ENCODE measurements at places on chromosomes 3 and 15.

DNA sequence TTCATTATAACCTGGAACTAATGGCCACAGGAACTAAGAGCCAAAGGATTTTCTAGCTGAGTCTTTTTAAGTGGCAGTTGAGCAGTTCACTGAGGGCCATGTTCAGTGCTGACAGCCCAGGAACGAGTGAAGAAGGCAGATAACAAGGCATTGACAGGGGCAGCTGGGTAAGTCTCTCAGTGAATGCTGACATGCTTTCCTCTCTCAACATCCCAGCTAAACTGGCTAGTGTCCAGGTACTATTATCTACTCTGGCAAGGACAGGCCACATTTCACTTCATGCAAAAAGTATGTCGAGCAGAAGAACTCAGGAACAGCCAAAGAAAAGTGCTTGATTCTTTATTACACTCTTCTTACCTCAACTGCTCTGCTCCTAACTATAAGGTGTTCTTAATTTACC is 515.9 kb downstream of the NLGN1 start:
- DNase-seq, result peak; percentile 4

GRCh38 chr3:99818818-99819217 is 1.2 kb downstream of the CMSS1 start:
- no peak for DNase-seq

DNA sequence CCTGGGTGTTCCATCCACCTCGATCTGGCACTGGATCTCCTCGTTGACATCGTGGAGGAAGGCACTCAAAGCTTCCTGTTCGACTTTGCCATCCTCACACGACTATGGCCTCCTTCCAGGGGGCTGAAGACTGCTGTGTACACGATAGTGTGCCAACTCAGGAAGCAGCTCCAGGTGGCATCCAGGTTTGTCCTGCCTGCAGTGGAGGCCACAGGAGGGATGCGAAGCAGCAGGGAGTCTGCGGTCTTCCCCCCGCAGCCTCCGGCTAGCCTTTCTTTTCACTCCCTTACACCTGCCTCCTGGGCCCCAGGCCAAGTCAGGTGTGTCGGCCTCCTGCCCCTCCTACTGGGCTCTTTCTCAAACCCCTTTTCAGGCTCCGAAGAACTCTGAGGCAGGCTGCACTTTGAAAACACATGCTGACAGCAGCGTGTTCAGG is 32.2 kb downstream of the SYNM start:
- DNase-seq, result no peak

DNA sequence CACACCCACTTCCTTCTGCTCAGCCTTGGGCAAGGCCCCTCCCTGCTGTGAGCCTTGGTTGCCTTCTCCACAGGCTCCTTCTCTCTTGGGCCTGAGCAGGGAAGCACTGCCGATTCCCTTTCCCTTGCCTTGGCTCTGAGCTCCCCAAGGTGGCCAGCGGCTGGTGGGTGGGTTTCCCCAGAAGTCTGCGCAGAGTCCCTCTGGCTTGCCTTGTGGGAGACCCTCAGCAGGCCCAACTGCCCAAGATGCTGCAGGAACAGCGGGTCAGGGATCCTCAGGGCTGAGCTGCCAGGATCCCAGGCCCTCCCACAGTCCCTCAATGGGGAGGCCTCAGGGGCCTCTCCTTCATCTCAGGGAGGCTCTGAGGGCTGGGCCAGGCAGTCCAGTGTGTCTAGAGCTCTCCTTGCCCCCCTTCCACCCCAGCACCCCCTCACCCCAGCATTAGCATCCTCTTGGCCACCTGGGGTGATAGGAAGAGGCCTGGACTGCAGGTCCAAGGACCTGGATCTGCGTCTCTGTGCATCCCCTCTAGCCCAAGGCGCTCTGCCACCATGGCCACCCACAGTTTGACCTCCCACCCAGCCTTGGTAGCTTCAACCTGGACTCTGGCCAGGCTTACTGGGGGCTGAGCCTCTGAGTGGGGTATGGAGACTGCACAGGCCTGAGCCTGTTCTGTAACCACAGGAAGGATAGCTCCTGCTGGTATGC is 68.6 kb downstream of the EXOG start:
- no peak for DNase-seq

DNA sequence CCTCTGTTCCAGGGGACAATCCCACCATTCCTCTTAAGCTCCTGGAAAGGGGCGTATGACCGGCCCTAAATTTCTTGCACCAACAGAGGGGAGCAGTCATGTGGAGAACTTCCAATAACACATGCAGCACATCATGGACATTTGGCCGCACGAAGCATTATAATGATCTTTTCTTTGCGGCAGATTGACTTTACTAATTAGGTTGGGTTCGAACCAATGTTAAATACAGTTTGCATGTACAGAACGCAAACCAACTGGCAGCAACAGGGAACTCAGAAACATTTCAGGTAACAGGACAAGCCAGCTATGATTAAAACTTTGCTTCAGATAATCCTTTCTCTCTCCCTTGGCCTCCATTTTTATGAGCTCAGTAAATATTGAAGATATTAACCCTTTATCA is 100.8 kb upstream of the ADPGK start:
- no peak for DNase-seq

- DNase-seq, result peak; percentile 68
Measured at GRCh38 chr15:56919609-56920366, 1.3 kb downstream of the TCF12 start.

- no peak for DNase-seq
Measured at GRCh38 chr3:11596387-11596786, 47.3 kb downstream of the VGLL4 start.

DNA sequence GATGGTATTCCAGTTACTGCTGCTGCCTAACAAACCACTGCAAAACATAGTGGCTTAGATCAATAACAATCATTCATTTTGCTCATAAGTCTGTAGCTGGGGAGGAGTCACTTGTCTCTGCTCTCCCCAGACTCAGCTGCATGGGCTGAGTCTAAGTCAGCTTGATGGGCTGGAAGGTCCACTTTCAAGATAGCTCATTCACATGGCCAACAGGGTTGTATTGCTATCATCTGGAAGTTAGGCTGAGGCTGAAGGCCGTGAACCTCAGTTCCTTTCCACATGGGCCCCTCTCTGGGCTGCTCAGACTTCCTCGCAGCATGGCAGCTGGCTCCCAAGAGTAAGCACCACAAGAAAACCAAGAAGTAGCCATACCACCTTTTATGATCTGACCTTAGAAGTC is 28.7 kb upstream of the BFSP2 start:
- no peak for DNase-seq

DNA sequence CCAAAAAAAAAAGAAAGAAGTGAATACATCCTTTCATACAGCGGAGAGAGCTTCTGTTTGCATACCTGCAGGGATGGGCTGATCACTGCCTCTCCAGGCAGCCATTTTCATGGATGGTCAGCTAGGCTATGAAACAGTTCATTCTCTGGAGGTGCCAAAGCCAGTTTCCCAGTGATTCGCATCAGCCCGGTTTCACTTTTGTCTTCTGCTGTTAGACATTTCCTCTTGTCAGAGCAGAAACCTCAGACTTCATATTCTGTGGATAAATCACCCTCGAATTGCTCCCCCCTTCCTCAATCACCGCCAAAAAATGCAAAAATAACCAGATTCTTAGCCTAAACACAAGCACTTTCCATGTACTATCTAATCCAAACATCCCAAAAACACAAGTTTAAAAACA is 225.6 kb downstream of the ADAMTS9 start:
- no peak for DNase-seq

GRCh38 chr3:181076558-181076957 is 87.0 kb upstream of the DNAJC19 start:
- DNase-seq, result no peak

- DNase-seq, result no peak
Measured at GRCh38 chr3:50205413-50206276, 574 bp downstream of the SLC38A3 start.

- DNase-seq, result no peak
Measured at GRCh38 chr15:67358812-67359211, 104.2 kb downstream of the IQCH start.

- DNase-seq, result peak; percentile 20
Measured at GRCh38 chr3:108090049-108090700, 656 bp downstream of the CD47 start.

- no peak for DNase-seq
Measured at GRCh38 chr3:89946884-89947283, 839.5 kb downstream of the EPHA3 start.

- DNase-seq, result no peak
Measured at GRCh38 chr15:31241888-31242522, 84.6 kb upstream of the KLF13 start.

DNA sequence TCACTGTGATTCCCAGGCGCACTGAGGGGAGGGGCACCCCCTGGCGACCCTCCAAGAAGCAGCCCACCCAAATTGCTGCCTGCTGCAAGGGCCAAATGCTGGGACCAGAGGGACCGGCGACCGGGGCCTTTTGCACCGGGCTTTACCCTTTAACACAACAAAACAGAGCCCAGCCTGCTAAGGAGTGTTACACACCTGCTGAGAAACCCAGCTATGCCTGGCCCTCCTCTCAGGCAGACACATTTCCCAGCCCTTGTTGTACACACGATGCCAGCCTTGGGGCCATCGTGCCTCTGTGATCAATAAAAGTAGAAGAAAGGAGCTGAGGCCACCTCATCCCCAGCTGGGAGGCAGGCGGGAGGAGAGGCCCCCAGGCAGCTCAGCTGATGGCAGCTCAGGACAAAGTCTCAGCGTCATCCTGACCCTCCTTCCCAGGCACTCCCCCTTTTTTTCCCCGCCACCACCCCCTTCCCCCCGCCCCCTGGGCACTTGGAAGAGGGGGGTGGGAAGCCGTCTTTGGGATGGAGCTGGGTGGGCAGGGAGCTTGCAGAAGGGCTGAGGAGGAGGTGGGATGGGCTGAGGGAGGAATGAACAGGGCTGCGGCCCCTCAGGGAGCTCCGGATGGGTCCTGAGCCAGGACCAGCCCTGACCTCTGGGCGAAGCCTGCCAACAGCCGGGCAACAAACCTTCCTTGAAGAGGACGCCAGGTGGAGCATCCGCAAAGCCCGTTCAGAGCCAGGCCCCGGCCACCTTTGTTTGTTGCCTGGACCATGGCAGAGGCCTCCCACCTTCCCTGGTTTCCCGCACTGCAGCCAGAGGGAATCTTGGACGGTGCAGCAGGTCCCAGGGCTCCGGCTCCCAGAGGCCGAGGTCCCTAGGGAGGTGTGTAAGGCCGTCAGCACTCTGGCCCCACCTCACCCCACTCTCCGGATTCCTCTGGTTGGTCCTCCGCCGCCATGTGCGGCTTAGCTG is 45.9 kb upstream of the SEC61A1 start:
- peak; percentile 47 for DNase-seq

- DNase-seq, result peak; percentile 52
Measured at GRCh38 chr15:53830707-53831386, 71.4 kb upstream of the WDR72 start.

DNA sequence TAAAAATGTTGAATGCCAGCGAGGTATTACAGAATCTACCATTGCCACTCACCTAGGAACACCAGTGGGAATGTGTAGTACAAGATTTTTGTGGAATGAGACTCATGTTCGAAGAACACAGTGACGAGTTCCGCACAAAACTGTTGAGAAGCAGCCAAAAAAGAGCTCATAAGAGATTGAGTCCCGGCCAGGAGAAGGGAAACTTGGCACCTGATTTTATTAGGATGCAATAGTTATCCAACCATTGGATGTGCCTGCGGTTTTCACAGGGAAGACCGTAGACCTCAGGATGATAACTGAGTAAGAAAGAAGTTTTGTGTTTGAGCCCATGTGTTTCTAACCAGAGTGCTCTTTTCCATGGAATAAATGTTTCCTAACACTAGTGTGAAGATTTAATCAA is 88.9 kb downstream of the PTPRG start:
- DNase-seq, result no peak

DNA sequence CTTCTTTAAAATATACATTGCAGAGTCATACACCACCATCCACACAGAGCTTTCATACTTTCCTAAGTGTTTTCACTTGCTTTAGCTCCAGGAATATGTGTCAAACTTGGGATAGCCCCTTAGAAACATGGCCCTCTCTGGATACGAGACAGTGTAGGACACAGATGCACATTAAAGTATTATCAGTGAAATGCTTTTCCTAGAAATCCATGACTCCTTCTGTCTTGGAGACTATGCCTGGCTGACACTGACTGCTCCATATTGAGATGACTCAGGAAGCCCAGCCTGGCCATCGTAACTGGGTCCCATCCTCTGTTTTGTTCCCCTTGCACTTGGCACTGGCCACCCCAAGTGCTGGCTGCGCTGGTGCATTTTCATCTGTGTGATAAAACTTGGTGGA is 204.8 kb downstream of the PDZRN3 start:
- no peak for DNase-seq

- DNase-seq, result peak; percentile 43
Measured at GRCh38 chr15:36803773-36804172, 224.3 kb downstream of the CDIN1 start.

DNA sequence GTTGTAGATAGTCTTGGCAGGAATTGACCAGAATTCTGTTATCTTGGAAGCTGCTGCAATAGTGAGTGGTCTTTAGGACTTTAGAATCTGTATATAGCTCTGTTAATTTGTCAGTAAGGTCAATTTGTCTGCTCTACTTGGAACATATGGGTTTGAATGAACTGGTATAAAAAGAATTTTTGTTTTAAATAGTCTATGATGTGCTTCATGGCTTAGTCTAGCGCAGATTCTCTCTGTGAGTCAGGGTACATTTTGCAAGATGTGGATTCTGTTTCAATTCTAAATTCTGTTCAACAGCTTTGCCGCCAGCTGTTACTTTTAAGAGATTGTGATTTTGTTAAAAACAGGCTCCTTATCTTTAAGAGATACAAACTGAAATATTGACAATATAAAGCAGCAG is 135.9 kb upstream of the AGBL1 start:
- no peak for DNase-seq

- DNase-seq, result peak; percentile 44
Measured at GRCh38 chr3:133474251-133474801, 74.5 kb downstream of the BFSP2 start.

DNA sequence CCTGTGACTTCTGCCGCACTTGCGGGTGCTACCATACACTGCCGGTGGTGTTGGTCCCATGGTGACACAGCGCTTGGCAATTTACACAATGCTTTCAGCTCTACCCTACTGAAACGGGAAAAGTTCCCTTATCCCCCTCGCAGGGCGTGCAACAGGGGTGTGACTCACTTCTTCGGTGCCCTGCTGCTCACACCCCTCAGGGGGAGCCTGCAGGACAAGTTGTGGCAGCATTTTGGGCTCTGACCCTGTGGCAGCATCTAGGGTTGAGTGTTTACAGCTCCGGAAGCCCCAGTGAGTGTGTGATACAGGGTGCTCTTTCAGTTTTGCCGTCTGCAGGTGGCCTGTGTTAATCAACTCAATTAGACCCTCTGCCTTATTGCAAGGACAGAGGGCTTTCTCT is 324.7 kb upstream of the RGMA start:
- DNase-seq, result no peak

- no peak for DNase-seq
Measured at GRCh38 chr3:167653760-167654159, at the start of gene WDR49. Gene WDR49, minus strand, starts transcription at chr3:167653942. Its CDS starts 517 bp downstream, at chr3:167653425.

DNA sequence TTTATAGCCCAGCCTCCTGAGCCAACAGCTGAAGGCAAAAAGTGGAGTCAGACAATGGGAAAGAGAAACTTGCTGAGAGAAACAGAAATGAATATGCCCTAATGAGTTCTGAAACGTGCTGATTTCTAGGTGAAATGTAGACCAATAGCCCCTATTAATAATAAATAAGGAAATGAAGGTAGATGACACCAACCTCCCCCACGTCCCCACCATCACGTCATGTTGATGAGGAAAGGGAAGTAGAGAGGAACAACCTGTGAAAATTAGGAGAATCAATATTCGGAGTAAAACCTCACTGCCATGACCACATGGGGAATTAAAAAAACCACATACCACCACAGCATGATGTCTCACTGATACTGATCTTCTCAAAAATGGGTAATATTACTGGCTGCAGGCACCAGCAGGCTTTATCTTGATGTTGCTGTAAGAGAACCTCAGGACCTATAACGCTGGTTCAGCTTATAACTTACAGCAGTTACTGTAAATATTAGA is 64.0 kb downstream of the KAT2B start:
- no peak for DNase-seq

Measured in large intestine (tissue), 12 donors.